H9 (cell line): ENCODE measurements at places on chromosomes 2 and 18.

- DNase-seq, result no peak
- H3K36me3 ChIP-seq, result no peaks in the 10 kb centered on the region
- H3K27me3 ChIP-seq, result peaks cover 5% of the 10 kb centered on the region; the same call in 1 of the 2 replicates
- H3K4me3 ChIP-seq, result no peak overlapping the region
- no peaks in the 10 kb centered on the region for H3K4me1 ChIP-seq
- no peak overlapping the region for H3K27ac ChIP-seq
These were observed 131.5 kb downstream of the UXS1 start for GRCh38 chr2:106062627-106063026.

DNA sequence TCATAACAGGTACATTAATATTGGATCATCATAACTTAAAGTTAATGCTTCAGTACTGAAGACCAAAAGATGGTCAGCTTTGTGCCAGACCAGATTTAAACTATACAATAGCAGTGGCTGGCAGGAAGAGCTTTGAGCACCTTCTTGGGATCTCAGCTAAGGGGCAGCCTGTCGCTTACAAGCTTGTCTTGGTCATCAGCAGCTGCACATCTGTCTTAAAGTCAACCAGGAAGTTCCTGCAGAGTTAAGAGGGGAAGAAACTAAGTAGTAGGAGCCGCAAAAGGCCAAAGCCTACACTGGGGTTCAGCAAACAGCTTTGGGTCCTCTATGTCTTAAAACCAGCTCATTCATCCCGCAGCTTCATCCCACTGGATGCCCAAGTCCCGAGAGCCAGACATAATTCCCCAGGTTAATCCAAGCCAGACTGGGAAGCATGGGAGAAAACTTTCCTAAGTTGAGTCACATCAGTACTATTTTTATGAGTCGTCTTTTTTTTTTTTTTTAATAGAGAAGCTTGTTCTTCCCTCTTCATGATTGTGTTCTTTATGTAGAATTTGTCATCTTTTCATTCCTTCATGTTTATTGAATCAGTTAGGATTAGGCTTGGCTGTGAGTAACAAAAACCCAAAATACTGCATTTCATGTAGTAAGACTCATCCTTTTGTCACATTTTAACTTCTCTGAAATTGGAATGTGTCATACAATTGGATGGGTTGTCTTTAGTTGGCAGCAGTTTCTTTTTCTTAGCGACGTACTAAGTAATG lies 59.3 kb downstream of the SERTAD2 start:
- no peak for DNase-seq
- H3K36me3 ChIP-seq, result no peaks in the 10 kb centered on the region; the same call in 2 of the 3 replicates
- H3K27ac ChIP-seq, result no peak overlapping the region

DNA sequence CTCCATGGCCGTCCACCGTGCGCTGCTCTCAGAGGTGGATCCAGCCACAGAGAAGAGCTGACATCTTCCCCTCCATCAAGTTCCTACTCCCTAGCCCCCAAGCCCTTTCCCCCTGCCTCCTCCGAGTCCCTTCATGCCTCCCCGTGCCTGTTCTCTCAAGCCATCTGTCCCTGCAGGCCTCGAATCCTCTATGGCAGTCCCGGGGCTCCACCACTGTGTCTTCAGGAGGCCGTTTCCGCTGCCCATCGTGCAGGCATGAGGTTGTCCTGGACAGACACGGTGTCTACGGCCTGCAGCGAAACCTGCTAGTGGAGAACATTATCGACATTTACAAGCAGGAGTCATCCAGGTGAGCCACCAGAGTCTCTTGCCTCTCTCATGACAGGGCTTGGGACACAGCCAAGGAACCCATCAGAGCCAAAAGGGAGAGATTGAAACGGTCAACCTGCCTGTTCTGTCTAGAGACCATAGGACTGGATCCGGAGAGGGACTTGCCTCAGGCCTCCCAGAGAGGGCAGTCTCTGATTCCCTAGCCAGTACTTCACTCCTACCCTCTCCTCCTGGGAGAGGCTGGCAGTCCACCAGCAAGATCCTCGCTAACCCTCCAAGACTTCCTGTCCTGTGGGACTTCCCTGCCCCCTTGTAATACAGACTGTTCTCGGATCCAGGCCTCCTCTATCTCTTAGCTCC lies 9.7 kb downstream of the UCN start:
- no peaks in the 10 kb centered on the region for H3K36me3 ChIP-seq
- H3K4me3 ChIP-seq, result no peak overlapping the region
- DNase-seq, result no peak
- no peaks in the 10 kb centered on the region for H3K27me3 ChIP-seq

GRCh38 chr2:134021830-134022524 lies 231.9 kb upstream of the MGAT5 start:
- H3K4me1 ChIP-seq, result no peaks in the 10 kb centered on the region; the same call in 1 of the 2 replicates
- no peak overlapping the region for H3K4me3 ChIP-seq
- H3K27ac ChIP-seq, result no peak overlapping the region
- H3K36me3 ChIP-seq, result no peaks in the 10 kb centered on the region

GRCh38 chr2:131673400-131674173 lies 145.9 kb downstream of the CCDC74A start:
- H3K36me3 ChIP-seq, result peaks cover 5% of the 10 kb centered on the region; the same call in 1 of the 2 replicates
- H3K4me1 ChIP-seq, result no peaks in the 10 kb centered on the region
- peak; percentile 83 for DNase-seq
